ENCODE measurements at places on chromosomes 6 and 20.

GRCh38 chr6:39646751-39647420 is 78.3 kb downstream of the KIF6 start:
- DNase-seq: no peak

- DNase-seq: no peak
Observed at GRCh38 chr20:54347166-54347833, 128.1 kb upstream of the DOK5 start.

DNA sequence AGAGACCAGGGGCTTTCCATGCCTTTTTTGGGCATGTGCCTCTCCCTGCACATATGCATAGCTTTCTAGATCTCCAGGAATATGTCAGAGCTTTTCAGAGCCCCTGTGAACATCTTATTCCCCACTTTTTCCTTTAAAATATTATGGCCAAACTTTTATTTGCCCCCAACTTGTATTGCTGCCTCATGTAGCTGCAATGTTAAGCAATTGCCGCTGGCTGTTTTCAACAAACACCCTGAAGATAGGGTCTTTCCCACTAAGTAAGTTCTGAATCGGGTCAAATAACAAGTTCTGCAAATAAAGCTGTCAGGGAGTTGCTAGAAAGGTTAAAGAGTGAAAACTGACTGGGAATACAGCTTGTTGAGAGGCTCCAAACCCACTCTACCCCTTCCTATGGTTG is 42.3 kb downstream of the EBF4 start:
- no peak for DNase-seq

GRCh38 chr20:37273988-37274387 is 12.4 kb upstream of the GHRH start:
- no peak for DNase-seq

Measured in HEK293T (cell line).